Heart right ventricle (tissue), 16 donors: ENCODE measurements at places on chromosomes 2 and 18. TPM values are rescaled to one million over a fixed set of nuclear protein-coding genes. Genes with fewer than 3 reads are reported as not detected.

PER2 gene
- polyA plus RNA-seq: 1.4 TPM

SPP2 gene
- not detected for polyA plus RNA-seq

MYOM1 gene
- polyA plus RNA-seq: 174 TPM

POTEJ gene
- polyA plus RNA-seq: not detected

CHRNG gene
- not detected for polyA plus RNA-seq

UGT1A4 gene
- polyA plus RNA-seq: not detected

CFC1 gene
- not detected for polyA plus RNA-seq

TNFAIP6 gene
- polyA plus RNA-seq: 5.1 TPM

TMEM247 gene
- polyA plus RNA-seq: not detected

RPRM gene
- polyA plus RNA-seq: not detected

STK17B gene
- polyA plus RNA-seq: 2.0 TPM

GRCh38 chr2:28654663-28655320 lies 96.8 kb upstream of the PPP1CB start:
- no peak for DNase-seq

- DNase-seq: no peak
These were observed 182.7 kb downstream of the UXS1 start for GRCh38 chr2:106011380-106011779.

GRCh38 chr18:3500016-3500415 lies 50.0 kb downstream of the TGIF1 start:
- DNase-seq: no peak

GRCh38 chr2:71045865-71046548 lies 22.4 kb upstream of the NAGK start:
- DNase-seq: no peak

DNA sequence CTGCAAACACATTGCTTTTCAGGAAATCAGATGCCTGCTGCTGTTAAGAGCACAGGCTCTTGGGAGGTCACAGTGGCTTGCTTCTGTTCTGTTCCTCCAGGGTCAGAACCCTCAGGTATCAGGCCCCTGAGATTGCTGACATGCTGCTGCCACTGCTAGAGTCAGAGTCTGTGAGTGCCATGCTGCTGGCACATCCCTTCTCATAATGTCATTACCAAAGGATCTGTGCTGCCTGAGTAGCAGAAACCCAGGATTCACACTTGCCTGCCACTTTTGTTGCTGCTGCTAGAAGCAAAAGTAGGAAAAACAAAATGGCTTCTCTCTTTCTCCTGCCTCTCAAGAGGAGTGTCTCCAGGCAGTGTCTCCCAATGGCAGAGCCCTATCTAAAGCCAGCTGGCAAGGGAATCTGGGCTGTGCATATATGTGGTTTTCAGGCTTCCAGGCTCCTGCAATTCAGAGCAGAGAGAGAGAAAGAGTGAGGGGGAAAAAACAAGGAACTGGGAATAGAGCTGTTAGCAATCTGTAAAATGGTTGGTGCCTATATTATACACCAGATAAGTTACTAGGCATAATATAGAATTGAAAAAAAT lies 180.3 kb downstream of the MYCN start:
- DNase-seq: no peak

GRCh38 chr2:133085646-133086045 lies 415.6 kb upstream of the LYPD1 start:
- DNase-seq: no peak

GRCh38 chr18:78821396-78821795 lies 158.2 kb upstream of the SALL3 start:
- no peak for DNase-seq

DNA sequence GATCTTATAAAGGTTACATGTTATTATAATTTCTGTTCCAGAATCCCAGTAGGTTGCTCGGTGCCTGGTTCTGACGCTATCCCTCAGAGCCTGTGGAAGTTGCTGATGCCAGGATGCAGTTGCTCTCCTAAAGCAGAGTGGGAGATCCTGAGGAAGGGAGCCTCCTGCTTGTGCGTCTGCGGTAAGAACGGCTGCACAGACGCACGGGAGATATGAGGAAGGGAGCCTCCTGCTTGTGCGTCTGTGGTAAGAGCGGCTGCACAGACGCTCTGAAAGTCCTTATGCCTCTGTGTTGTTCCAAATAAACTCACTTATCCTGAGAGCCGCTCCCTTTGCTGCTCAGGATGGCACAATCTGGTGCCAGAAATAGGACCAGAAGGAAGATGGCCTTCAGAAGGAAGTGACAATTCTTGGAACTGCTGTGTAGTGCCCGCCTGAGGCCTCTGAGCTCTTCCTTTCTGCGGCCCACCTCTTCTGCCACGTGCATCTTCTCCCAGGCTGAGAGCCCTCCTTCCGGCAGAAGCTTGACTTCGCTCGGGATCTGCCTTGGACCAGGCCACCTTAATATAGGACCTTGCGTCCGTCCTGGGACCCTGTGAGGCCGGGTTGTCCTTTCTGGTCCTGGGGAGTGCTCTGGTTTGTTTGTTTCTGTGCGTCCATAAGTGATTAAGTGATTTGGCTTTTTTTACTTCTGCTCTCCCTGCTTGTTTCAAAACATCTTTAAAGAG lies 89.5 kb downstream of the RTP5 start:
- no peak for DNase-seq

GRCh38 chr18:33804258-33804657 lies 226.2 kb downstream of the ASXL3 start:
- DNase-seq: no peak

DNA sequence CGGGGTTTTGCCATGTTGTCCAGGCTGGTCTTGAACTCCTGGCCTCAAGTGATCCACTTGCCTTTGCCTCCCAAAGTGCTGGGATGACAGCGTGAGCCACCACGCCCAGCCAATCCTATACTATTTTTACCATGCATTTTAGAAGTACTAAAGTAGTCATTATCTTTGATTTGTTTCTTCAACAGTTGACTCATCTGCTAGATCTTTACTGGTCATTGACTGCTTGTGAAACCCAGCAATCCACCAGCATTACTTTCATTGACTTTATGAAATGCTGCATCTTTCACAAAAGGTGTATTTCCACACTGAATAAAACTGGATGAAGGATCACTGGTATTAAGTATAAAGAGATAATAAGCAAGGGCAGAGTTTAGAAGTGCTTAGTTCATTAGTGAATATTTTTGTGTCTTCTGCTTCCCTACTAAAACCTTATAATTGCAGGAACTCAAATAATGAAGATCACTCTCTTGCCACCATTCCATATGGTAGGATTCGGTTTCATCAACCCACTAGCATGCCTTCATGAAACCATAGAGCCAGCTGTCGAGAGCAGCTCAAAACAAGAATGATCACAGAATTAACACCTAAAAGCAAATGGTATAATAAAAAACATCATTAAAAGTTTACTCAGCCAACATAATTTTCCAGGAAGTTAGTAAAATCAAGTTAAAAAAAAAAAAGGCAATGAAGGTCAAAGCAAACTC lies 33.1 kb downstream of the IRS1 start:
- DNase-seq: no peak

DNA sequence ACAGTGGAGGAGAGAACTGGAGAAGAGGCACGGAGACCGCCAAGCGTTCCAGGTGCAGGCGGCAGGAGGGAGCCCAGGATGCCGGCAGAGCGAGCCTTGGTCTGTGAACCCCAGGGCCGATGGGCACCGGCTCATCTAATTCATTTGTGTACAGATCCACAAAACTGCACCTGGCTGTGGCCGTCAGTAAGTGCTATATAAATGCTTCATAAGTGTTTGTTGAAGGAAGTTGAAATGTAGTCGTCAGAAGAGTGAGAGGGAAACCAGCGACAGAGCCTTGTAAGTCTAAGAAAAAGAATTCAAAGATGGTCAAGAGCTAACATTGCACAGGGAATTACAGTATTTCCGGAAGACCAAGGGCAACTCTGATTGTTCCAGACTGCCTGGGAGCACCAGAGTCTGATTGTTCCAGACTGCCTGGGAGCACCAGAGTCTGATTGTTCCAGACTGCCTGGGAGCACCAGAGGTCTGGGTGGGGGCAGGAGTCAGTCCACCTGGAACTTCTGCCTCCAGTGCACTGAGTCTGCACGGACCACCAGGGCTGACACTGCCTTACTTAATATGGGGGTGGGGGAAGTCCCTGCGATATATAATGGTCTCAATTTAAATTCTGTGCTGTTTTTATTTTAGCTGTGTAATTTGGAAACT lies 112.3 kb downstream of the BCL2 start:
- no peak for DNase-seq

GRCh38 chr2:71607151-71607889 lies 154.0 kb downstream of the DYSF start:
- DNase-seq: no peak

- DNase-seq: no peak
These were observed 80.3 kb upstream of the TSPYL6 start for GRCh38 chr2:54336136-54336976.

GRCh38 chr2:102013206-102014040 lies 21.7 kb downstream of the IL1R2 start:
- DNase-seq: no peak

GRCh38 chr2:88698498-88699233 lies 7.2 kb downstream of the RPIA start:
- no peak for DNase-seq

- DNase-seq: no peak
These were observed 88.8 kb upstream of the ASB18 start for GRCh38 chr2:236352761-236353593.

- DNase-seq: no peak
These were observed 168.6 kb downstream of the HDAC4 start for GRCh38 chr2:239232195-239232578.

DNA sequence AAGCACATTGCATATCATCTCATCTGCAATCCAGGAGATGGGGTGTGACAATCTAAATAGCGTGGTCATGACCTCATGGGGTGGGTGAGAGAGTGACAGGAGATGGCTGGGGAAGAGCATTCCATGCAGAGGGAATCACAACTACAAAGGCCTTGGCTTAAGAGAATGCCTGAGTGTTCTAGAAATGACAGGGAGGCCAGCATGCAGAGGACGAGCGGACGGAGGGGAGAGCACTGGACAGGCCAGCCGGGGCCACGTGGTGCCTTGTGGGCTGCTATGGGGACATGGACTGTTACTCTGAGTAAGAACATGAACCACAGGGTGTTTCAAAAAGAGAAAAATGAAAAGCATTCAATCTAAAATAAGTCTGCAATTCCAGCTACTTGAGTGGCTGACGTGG lies 117.9 kb upstream of the ODC1 start:
- DNase-seq: no peak

GRCh38 chr2:13193075-13193474 lies 476.3 kb downstream of the TRIB2 start:
- no peak for DNase-seq

DNA sequence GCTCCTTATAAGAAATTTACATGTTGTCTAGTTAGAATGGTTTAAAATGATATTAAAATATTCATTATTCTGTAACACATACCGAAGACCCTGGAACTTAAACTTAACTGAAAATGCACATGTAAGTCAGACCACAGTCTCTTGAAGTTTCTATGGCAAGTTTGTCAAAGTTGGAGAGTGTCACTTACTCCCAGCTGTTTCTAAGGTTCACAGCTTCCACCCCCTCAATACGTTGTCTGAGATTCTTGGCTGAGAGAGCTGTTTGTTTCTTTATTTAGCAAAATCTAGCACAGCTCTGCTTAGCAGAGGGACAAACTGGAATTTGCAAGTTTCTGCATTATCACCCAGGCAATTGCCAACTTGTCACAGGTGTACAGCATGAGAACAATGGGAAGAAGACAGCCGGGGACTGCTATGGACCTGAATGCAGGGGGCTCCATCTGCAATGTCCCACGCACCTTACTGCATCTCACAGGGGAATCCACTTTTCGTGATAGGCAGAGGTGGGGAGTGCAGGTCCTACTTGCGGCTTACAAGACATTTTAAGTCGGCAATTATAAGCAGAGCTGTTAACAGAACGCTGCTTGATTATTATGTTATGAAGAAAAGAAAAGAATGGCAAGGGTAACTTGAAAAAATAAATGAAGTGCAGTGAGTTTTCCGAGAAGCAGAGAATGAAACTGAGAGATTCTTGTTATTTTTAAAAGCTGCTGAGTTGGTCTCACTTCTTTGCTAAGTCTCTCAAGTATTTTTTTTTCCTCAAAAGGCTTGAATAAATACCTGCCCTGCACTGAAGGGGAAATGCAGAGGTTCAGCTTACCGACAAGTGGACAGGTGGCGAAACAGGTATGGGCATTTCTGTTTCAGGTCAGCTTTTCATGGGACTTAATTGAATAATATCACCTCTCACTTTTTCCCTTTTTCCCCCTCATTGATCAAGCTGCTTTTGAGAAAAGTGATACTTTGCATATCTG lies 1072.1 kb upstream of the FANCL start:
- DNase-seq: no peak

DNA sequence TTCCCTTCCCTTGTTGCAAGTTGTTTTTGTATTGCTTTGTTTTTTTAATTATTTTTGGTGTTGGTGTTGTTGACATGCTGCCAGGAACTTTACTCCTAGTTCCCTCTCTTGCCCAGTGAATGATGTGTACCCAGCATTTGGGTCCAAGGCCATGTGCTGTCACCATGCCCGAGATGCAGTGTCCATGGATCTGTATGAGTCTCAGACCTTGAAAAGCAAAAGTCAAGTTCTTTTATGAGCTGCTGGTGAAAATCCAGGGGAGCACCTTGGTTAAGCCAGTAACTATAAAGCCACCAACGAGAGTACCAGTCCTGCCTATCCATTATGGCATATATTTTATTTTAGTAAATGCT lies 236.4 kb downstream of the BCL11A start:
- no peak for DNase-seq
